NCI-H226 (cell line): ENCODE measurements at places on chromosomes 2 and 18.
A peak's percentile ranks its signal among the peaks of the same experiment; 100 is the strongest.

GRCh38 chr2:20877960-20878359 is 55.1 kb upstream of the LDAH start:
- peak; percentile 16 for DNase-seq

DNA sequence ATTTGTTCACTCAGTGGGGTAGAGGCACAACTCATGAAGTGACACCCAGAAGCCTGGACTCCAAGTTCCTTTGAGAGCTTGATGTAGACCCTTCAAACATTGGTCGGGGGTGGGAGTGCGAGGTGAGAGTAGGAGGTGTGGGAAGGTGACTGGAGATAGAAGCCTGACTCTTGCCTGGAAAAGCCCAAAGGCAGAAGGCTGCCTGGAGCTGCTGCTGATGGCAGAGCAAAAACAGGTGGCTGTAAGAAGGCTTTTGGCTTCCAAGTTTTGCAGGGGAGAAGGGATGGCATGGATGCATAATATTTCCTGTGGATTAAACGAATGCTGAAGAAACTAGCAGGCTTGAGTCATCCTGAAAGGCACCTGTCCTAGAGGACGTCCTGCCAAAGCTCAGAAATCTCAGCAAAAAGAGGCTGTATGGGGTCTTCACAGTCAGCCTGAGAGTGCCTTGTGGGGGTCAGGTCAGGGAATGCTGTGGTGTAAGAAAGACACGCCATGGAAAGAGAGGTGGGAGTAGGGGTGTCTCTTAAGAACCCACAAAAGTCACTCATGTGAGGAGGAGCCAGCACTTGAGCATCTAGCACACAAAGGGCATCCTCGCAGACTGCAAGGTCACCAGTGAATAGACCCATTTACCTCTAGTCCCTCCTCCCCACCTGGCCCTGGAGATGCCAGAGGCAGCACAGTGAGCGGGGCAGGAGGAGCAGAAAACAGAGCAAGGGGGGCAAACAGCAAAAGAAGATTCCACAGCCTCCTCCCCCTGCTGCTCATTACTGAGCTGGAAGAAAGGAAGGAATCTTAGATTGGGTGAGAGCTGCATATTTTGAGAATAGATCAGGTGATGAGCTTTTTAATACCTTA is 37.5 kb downstream of the FASTKD2 start:
- no peak for DNase-seq

GRCh38 chr2:241443486-241444223 is 64.7 kb downstream of the STK25 start:
- peak; percentile 24 for DNase-seq

GRCh38 chr2:28163028-28163427 is 229.6 kb upstream of the FOSL2 start:
- DNase-seq: no peak

DNA sequence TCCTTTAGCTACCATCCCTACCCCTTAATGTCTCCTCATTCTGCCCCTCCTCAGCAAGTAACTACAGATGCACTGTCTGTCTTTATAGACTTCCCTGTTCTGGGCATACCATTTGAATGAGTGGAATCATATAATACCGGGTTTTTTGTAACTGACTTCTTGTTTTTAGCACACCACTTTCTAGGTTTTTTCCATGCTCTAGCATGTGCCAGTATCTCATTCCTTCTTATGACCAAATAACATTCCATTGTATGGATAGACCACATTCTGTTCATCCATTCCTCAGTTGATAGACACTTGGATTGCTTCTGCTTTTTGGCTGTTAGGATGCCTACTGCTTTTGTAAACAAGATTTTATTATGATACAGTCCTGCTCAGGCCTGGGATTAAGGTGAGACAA is 154.7 kb downstream of the TSN start:
- DNase-seq: no peak

DNA sequence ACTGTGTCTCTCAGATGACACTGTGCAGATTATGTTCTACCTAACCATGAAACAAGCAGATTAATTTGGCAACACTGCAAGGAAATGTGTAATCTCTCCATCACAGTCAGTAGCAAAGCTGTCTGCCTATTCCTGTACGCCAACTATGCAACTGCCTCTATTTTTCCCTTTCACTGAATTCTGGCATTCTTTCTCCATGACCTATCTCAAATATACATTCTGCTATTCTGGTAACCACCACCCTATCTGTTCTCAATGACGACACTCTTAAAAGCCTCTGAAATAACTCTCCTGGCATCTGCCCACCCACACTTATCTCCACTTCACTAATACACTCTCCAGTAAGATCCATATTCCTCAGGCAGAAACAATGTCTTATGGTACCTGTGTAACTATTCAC is 78.7 kb downstream of the ABCA12 start:
- DNase-seq: peak; percentile 73
